Naive thymus-derived CD4-positive, alpha-beta T cell (primary cell): ENCODE measurements at places on chromosomes 2 and 18. TPM values are rescaled to one million over a fixed set of nuclear protein-coding genes. Genes with fewer than 3 reads are reported as not detected.
A peak's percentile ranks its signal among the peaks of the same experiment; 100 is the strongest.

MYO5B gene
- not detected for total RNA-seq

RBBP8 gene
- 1.5 TPM for total RNA-seq

ASXL2 gene
- 62.1 TPM for total RNA-seq

HOXD13 gene
- not detected in 2 replicates for total RNA-seq

NEU4 gene
- 0.13 and 1.1 TPM in 2 replicates for total RNA-seq

CROCC2 gene
- not detected for total RNA-seq

GALNT14 gene
- total RNA-seq = not detected in 2 replicates

POTEJ gene
- total RNA-seq = not detected in 2 replicates

FNDC4 gene
- total RNA-seq = not detected

ANKRD44 gene
- total RNA-seq = 232 and 234 TPM in 2 replicates

GRCh38 chr2:205869439-205869838 is 187.1 kb downstream of the NRP2 start:
- H3K27ac ChIP-seq = no peak overlapping the region
- no peak for DNase-seq
- H3K4me3 ChIP-seq = no peak overlapping the region
- no peaks in the 10 kb centered on the region for H3K36me3 ChIP-seq
- no peaks in the 10 kb centered on the region for H3K27me3 ChIP-seq

- H3K27me3 ChIP-seq = no peaks in the 10 kb centered on the region
- no peak overlapping the region for H3K4me3 ChIP-seq
- no peak for DNase-seq
- H3K27ac ChIP-seq = no peak overlapping the region
- H3K4me1 ChIP-seq = no peaks in the 10 kb centered on the region
- H3K36me3 ChIP-seq = no peaks in the 10 kb centered on the region
These were observed 1281.3 kb upstream of the ZEB2 start for GRCh38 chr2:145801210-145801609.

- H3K4me3 ChIP-seq = no peak overlapping the region
- H3K4me1 ChIP-seq = no peaks in the 10 kb centered on the region
- H3K27ac ChIP-seq = no peak overlapping the region
- H3K36me3 ChIP-seq = no peaks in the 10 kb centered on the region
- H3K27me3 ChIP-seq = no peaks in the 10 kb centered on the region
These were observed 51.8 kb downstream of the LIMS1 start for GRCh38 chr2:108586116-108586515.

DNA sequence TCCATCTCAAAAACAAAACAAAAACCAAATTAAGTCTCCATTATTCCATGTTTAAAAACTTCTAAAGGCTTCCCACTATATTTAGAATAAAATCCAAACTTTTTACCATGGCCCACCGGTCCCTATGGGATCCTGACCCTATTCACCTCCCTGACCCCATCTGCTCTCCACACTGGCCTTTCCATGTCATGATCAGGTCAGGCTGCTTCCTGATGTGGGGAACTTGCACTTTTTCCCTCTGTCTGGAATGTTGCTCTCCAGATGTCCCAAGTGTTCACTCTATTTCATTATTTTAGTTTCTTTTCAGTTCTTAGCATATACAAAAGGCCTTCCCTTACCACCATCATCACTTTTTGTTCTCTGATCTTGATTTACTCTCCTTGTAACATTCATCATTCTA is 7.5 kb upstream of the MTA3 start:
- no peaks in the 10 kb centered on the region for H3K4me1 ChIP-seq
- H3K27me3 ChIP-seq = no peaks in the 10 kb centered on the region
- H3K4me3 ChIP-seq = no peak overlapping the region
- H3K27ac ChIP-seq = no peak overlapping the region

GRCh38 chr2:70467237-70467636 is 86.4 kb downstream of the TGFA start:
- no peak overlapping the region for H3K4me3 ChIP-seq
- H3K27ac ChIP-seq = no peak overlapping the region
- no peaks in the 10 kb centered on the region for H3K36me3 ChIP-seq

DNA sequence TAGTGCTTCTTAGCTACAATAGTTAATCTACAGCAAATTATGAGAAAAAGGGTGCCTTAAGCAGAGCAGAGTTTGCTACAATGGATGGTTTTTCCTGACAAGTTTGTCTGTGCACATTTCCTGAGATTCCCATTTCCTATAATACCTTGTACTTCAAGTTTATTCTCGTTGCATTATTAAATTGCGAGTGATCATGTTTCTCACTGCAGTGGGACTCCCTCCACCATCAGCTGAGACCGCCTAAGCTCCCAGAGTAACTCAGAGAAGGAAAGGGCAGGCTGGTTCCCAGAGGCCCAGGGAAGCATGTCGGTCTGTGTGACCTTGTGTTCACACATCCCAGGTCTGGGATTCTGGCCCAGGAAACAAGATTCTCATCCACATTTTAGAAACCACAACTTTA is 162.1 kb downstream of the ARL4C start:
- H3K4me1 ChIP-seq = peaks cover 16% of the 10 kb centered on the region
- no peak overlapping the region for H3K27ac ChIP-seq
- no peaks in the 10 kb centered on the region for H3K36me3 ChIP-seq
- no peak for DNase-seq
- H3K27me3 ChIP-seq = no peaks in the 10 kb centered on the region
- H3K4me3 ChIP-seq = no peak overlapping the region

DNA sequence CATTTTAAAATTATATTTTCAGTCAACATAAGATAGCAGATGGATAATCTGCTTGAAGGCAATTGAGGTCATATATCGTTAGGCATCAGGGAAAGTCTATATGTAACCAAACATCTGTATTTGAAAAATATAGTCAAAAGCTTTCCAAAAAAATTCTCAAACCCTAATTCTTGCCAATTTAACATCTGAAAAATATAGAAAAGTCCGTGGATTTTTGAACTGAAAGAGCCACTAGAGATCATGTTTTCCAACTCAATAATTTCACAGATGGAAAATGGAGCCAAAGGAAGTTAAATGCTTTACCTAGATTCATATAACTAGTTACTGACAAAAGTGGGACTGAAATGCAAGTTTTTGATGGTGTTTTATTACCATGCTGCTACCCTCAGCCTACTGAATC is 185.1 kb upstream of the ZNF804A start:
- H3K27ac ChIP-seq = no peak overlapping the region
- no peaks in the 10 kb centered on the region for H3K4me1 ChIP-seq
- no peak for DNase-seq
- no peak overlapping the region for H3K4me3 ChIP-seq

GRCh38 chr2:63790906-63791305 is 50.8 kb upstream of the UGP2 start:
- no peaks in the 10 kb centered on the region for H3K36me3 ChIP-seq
- DNase-seq = no peak
- H3K4me3 ChIP-seq = no peak overlapping the region
- H3K27me3 ChIP-seq = no peaks in the 10 kb centered on the region

DNA sequence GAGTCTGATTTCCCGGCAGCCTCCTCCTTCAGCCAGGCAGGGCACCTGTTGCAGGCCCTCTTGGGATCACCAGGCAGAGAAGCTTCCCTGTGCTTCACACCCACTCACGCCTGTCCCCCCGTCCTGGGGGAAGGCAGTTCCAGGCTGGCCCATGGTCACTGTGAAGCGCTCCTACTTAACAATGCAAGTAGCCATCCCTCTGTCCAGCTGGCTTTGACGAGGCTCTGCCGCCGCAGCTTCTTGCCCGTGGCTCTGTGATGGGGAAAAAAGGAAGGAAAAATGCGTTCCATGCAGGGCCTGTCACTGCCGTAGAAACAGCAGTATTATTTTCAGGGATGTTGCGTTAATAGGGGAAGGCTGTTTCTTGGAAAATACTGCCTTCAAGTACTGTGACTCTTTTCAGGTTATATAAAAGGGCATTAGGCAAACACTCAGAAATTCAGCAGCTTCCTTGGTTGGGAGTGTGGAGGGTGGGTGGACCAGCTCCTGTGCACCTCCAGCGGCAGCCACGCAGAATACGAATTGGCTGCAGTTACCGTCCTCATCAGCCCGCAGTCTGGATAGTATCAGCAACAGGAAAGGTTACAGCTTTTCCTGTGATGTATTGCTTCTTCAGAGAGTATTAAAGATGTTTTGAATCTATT is 232.3 kb downstream of the KLHL29 start:
- H3K36me3 ChIP-seq = no peaks in the 10 kb centered on the region
- H3K4me3 ChIP-seq = no peak overlapping the region
- no peaks in the 10 kb centered on the region for H3K4me1 ChIP-seq
- H3K27ac ChIP-seq = no peak overlapping the region

DNA sequence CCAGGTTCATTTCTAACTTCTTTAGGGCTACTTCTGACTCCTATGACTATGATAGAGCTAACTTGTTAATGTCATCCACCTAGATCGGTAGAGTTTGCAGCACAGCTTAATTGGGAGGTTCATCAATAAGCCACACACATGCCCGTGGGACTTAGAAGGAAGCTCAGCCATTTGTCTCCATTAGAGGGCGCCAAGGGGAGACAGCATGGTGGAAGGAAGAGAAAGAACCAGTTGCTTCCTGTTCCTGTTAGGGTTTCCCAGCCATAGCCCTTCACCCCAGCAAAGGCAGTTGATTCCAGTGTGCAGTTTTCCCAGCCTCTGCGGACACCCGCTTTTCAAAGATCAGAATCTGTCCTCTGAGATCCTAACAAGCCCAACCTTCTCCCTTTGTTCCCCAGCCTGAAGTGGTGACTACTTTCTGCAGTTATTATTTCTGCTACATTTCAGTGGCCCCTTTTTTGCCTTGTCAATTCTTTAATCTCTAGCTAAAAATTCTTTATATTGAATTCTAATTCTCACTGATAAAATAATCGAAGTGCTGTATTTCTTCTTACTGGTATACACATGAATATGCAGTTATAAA is 30.3 kb downstream of the MAIP1 start:
- no peaks in the 10 kb centered on the region for H3K36me3 ChIP-seq
- no peaks in the 10 kb centered on the region for H3K4me1 ChIP-seq
- H3K27me3 ChIP-seq = no peaks in the 10 kb centered on the region
- H3K4me3 ChIP-seq = no peak overlapping the region

GRCh38 chr18:67074309-67074708 is 442.2 kb downstream of the DSEL start:
- no peaks in the 10 kb centered on the region for H3K27me3 ChIP-seq
- H3K4me1 ChIP-seq = no peaks in the 10 kb centered on the region
- H3K36me3 ChIP-seq = no peaks in the 10 kb centered on the region
- no peak overlapping the region for H3K27ac ChIP-seq
- no peak for DNase-seq

DNA sequence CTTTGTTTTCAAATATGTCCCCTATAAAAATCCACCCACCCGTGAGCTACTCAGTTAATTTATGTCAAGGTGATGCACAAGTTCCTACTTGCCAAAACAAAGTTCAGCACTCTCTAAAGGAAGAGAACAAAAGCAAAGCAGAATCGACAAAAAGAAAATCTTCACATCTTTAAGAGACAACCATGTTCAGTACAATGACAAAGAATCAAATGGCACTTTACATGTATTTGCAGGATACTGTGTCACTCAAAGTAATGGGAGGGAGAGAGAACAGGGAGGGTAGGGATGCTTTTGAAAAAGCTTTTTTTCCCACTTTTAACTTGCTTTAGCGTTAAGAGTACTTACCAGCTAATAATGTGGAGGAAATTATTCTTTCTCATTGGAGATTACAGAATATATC is 39.0 kb upstream of the FAM237A start:
- DNase-seq = no peak
- H3K36me3 ChIP-seq = no peaks in the 10 kb centered on the region
- H3K27me3 ChIP-seq = no peaks in the 10 kb centered on the region

GRCh38 chr18:76339246-76339620 is 155.8 kb downstream of the ZNF516 start:
- no peaks in the 10 kb centered on the region for H3K4me1 ChIP-seq
- DNase-seq = no peak
- H3K27me3 ChIP-seq = no peaks in the 10 kb centered on the region

DNA sequence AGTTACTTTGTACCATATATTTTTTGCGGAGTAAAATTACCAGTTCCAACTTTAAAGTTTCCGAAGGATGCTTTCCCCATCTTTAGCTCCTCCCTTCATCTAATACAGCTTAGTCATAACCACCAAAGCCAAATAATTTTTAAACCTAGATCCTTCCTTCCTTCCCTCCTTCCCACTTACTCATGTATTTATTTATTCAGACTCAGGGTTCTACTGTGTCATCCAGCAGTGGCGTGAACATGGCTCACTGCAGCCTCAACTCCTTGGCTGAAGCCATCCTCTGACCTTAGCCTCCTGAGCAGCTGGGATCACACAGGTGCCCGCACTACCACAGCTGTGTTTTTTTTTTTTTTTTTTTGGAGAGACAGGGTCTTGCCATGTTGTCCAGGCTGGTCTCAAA is 4.4 kb downstream of the LPIN2 start:
- H3K4me1 ChIP-seq = peaks cover 5% of the 10 kb centered on the region
- no peak overlapping the region for H3K4me3 ChIP-seq
- DNase-seq = no peak
- H3K36me3 ChIP-seq = peaks cover 18% of the 10 kb centered on the region
- H3K27me3 ChIP-seq = no peaks in the 10 kb centered on the region

DNA sequence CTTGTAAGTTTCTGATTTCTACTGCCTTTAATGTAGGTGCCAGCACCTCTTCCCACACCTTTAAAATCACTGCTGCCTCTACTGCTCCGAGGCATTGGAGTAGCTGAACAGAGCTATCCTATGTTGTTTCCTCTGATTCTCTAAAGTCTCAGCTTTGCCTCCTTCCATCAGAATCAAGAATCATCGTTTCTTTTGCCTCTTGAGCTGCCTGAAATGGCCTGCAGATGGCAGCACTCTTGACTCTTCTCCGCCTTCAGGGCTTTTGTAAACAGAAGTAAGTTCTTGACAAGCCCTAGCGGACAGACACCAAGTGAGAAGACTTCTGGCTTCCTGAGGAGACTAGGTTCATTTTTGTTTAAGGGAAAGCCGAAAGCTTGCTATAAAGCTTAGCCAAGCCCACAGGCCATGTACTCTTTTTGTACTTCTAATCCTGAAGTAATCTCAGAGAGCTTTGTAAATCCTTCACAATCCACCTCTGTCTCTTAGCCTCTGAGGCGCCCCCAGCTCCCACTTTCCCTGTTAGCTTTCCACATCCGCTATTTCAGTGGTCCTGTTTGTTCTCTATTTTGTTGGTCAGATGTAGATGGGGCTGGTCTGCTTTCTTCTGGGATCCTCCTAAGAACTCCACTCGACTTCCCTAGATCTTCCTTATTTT is 48.4 kb downstream of the GTF3C3 start:
- no peaks in the 10 kb centered on the region for H3K4me1 ChIP-seq
- DNase-seq = peak; percentile 24
- no peaks in the 10 kb centered on the region for H3K27me3 ChIP-seq
- no peak overlapping the region for H3K4me3 ChIP-seq
- H3K27ac ChIP-seq = no peak overlapping the region

- H3K4me1 ChIP-seq = no peaks in the 10 kb centered on the region
- no peak overlapping the region for H3K27ac ChIP-seq
- H3K36me3 ChIP-seq = no peaks in the 10 kb centered on the region
- H3K4me3 ChIP-seq = no peak overlapping the region
- no peaks in the 10 kb centered on the region for H3K27me3 ChIP-seq
These were observed 64.3 kb upstream of the RBMS1 start for GRCh38 chr2:160557903-160558302.

GRCh38 chr2:24926602-24927252 is 6.7 kb upstream of the ADCY3 start:
- no peaks in the 10 kb centered on the region for H3K4me1 ChIP-seq
- no peak for DNase-seq
- H3K27me3 ChIP-seq = no peaks in the 10 kb centered on the region
- peak overlapping the region; percentile 57 for H3K4me3 ChIP-seq
- H3K36me3 ChIP-seq = no peaks in the 10 kb centered on the region
- H3K27ac ChIP-seq = no peak overlapping the region
